ENCODE measurements at places on chromosomes 7 and 10. TPM values are rescaled to one million over a fixed set of nuclear protein-coding genes. Genes with fewer than 3 reads are reported as not detected.

DNA sequence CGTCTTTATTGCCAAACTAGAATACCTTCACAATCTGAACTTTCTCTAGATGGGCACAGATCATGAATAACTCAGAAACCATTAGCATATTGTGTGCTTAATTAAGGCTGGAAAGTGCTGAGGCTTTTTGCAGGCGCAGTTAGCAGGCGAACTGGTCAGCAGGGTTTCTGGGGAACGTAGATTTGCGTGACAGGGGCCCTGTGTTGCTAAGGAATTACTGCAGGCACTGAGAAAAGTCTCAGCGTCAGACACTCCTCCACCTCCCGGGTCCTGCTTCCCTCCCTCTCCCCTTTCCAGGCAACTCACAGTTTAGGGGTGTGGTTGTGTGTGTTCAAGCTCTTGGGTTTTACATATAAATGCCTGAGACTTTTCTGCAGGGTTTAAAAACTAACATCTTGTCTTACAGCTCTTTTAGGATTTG is 2.2 kb downstream of the MAP3K8 start:
- peaks cover 6% of the 10 kb centered on the region for H3K4me1 ChIP-seq
- peaks cover 12% of the 10 kb centered on the region for H3K27me3 ChIP-seq
- H3K4me3 ChIP-seq, result no peak overlapping the region
- DNase-seq, result peak; percentile 44
- no peaks in the 10 kb centered on the region for H3K36me3 ChIP-seq
- no peak overlapping the region for H3K27ac ChIP-seq

GRCh38 chr7:87058744-87059524 is 520 bp downstream of the ELAPOR2 start:
- no peak overlapping the region for H3K27ac ChIP-seq
- H3K36me3 ChIP-seq, result 0 out of 2 replicates have a peak, but pooled peaks cover 2% of the 10 kb centered on the region
- no peaks in the 10 kb centered on the region for H3K27me3 ChIP-seq
- peak; percentile 68 for DNase-seq

GRCh38 chr7:157033483-157034473 is 23.3 kb upstream of the MNX1 start:
- no peaks in the 10 kb centered on the region for H3K36me3 ChIP-seq
- H3K27me3 ChIP-seq, result 0 out of 2 replicates have a peak, but pooled peaks cover 3% of the 10 kb centered on the region
- DNase-seq, result no peak
- H3K4me3 ChIP-seq, result no peak overlapping the region
- no peaks in the 10 kb centered on the region for H3K4me1 ChIP-seq
- no peak overlapping the region for H3K27ac ChIP-seq

The DLX5 gene
- total RNA-seq, result not detected

GRCh38 chr10:48493083-48493871 is 111.6 kb downstream of the ARHGAP22 start:
- H3K27me3 ChIP-seq, result no peaks in the 10 kb centered on the region
- no peak overlapping the region for H3K4me3 ChIP-seq
- H3K4me1 ChIP-seq, result no peaks in the 10 kb centered on the region
- H3K36me3 ChIP-seq, result no peaks in the 10 kb centered on the region
- H3K27ac ChIP-seq, result no peak overlapping the region

GRCh38 chr7:36788825-36789470 is 64.7 kb upstream of the AOAH start:
- H3K4me3 ChIP-seq, result no peak overlapping the region
- peaks cover 12% of the 10 kb centered on the region for H3K4me1 ChIP-seq
- H3K27me3 ChIP-seq, result no peaks in the 10 kb centered on the region
- no peak overlapping the region for H3K27ac ChIP-seq
- H3K36me3 ChIP-seq, result no peaks in the 10 kb centered on the region

The TMEM184A gene
- not detected for total RNA-seq

The ASIC3 gene
- 1.3 TPM for total RNA-seq

DNA sequence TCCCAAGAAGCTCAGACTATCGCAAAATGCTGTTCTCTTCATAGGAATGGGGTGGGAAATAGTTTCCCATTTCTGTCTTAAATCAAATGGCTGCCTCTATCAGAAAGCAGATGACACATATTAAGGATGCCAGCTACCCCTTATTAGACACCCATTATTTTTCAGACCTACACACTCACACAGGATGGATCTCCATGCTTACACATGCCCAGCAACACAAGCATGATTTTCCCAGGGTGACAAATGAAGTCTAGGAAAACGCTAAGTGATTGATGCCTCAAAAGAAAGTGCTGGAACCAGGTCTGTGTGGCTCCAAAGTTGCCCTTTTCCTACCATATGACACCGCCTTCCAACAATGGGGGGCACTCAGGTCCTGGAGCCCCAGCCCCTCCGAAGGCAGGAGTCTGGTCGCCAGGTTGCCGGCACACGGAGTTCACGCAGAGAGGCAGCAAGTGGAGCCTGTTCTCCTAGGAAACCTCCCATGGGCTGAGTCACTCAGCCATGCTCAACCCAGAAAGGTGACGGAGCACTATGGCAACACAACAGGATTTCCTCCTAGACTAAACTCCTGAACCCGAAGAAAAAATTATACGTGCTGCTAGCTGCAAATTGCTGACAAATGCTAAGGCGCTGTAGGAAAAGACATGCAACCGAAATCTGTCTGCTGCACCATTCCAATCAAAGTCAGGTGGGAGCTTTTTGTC is 19.8 kb downstream of the VOPP1 start:
- H3K27me3 ChIP-seq, result no peaks in the 10 kb centered on the region
- H3K4me3 ChIP-seq, result no peak overlapping the region
- H3K36me3 ChIP-seq, result peaks cover 7% of the 10 kb centered on the region

The LLCFC1 gene
- not detected for total RNA-seq

The FZD1 gene
- total RNA-seq, result 20.8 TPM

- no peak for DNase-seq
- H3K4me3 ChIP-seq, result no peak overlapping the region
- no peaks in the 10 kb centered on the region for H3K4me1 ChIP-seq
Measured at GRCh38 chr10:80647173-80647833, 109.6 kb downstream of the SH2D4B start.

DNA sequence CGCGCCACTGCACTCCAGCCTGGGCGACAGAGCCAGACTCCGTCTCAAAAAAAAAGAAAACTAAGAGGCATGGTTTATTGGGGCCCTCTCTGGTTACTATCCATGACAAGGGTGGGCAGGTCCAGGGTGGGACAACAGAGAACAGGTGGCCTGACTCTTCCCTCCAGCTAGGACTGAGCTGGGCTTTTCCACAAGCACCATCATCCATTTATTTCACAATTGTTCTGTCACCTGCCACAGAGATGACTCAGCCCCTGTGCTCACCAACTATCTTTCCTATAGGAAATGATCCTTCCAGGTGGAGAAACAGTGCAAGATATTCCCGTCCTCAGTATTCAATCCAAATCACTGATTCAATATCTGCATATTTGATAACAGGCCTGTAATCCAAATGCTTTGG is 44.9 kb upstream of the MYL10 start:
- peaks cover 8% of the 10 kb centered on the region for H3K4me1 ChIP-seq
- no peaks in the 10 kb centered on the region for H3K36me3 ChIP-seq
- H3K27ac ChIP-seq, result no peak overlapping the region
- no peak overlapping the region for H3K4me3 ChIP-seq
- DNase-seq, result peak; percentile 69

DNA sequence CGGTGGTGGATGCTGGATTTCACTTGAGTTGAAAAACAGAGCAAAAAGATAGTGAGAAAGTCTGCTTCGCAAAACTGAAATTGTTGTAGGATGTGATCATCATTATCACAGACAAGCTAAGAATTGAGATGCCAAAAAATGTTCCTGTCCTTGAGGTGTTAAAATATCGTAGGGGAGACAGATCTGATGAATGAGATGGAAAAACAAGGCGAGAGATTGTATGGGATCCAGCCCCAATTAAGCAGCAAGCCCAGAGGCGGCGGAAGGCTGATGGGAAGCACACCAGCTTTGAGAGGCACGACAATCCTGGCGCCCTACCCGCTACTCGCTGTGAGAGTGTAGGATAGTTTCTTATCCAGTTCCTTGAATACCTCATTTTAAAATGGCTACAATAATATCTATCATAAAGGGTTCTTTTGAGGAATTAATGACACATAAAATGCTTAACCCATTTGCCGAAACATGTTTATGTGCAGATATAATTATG is 131.1 kb upstream of the PTN start:
- DNase-seq, result no peak
- H3K4me1 ChIP-seq, result no peaks in the 10 kb centered on the region
- H3K36me3 ChIP-seq, result no peaks in the 10 kb centered on the region
- no peak overlapping the region for H3K4me3 ChIP-seq
- no peak overlapping the region for H3K27ac ChIP-seq

- H3K27ac ChIP-seq, result no peak overlapping the region
- no peak for DNase-seq
- no peaks in the 10 kb centered on the region for H3K36me3 ChIP-seq
- H3K4me3 ChIP-seq, result no peak overlapping the region
- no peaks in the 10 kb centered on the region for H3K27me3 ChIP-seq
Measured at GRCh38 chr10:30160271-30160982, 101.0 kb upstream of the JCAD start.
